ENCODE measurements at places on chromosomes 2 and 18. TPM values are rescaled to one million over a fixed set of nuclear protein-coding genes. Genes with fewer than 3 reads are reported as not detected.

GRCh38 chr2:54514822-54515569 is 58.9 kb downstream of the SPTBN1 start:
- H3K36me3 ChIP-seq, result no peaks in the 10 kb centered on the region
- no peak overlapping the region for H3K27ac ChIP-seq
- peak; percentile 25 for DNase-seq
- peaks cover 4% of the 10 kb centered on the region for H3K4me1 ChIP-seq
- H3K4me3 ChIP-seq, result no peak overlapping the region
- no peaks in the 10 kb centered on the region for H3K27me3 ChIP-seq

DNER gene
- total RNA-seq, result 0.26 TPM

KCNG2 gene
- 6.4 TPM for total RNA-seq

PLB1 gene
- total RNA-seq, result 1.8 TPM

DNA sequence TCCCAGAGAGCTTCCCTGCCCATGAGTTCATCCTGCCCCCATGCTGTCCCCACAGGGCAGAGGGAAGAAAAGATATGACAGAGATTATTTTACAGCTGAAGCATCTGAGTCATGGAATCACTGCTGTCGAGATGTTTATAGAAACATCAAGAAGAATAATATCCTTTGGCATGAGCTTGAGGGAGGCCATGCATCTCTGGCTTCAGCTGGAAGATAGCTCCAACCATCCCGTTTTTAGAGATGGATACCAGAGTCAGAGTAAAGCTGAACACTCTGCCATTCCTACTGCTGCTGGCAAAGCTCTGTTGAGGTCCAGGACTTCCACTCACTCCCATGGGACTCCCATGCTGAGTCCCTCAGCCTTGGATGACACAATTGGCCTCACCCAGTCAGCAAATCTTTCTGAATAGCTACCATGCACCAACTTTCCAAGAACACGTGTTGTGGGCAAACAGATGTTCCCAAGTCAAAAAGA is 167.8 kb downstream of the TTC32 start:
- peaks cover 25% of the 10 kb centered on the region for H3K4me1 ChIP-seq
- H3K27me3 ChIP-seq, result no peaks in the 10 kb centered on the region
- H3K36me3 ChIP-seq, result no peaks in the 10 kb centered on the region
- peak overlapping the region; percentile 51 for H3K27ac ChIP-seq

All from fibroblast of lung (primary cell).